ENCODE measurements at places on chromosomes 12 and 14.

GRCh38 chr14:101226603-101227425 is 323.3 kb upstream of the RTL1 start:
- DNase-seq: no peak

DNA sequence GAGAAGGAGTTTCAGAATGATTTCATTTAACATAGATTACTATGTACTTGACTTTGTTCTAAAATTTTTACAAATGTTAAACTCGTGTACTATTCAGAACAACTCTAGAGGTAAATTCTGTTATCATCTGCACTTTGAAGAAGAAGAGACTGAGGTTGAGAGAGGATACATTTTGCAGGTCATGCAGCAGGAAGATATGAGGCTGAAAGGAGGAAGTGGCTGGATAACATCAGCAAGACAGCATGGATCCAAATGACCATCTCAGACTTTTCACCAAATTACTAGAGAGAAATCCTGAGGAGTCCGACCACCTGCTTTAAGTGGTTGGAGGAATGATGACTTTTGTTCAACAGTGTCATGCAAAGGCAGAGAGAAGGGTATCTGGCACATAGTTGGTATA is 84.9 kb downstream of the ASCL4 start:
- no peak for DNase-seq

DNA sequence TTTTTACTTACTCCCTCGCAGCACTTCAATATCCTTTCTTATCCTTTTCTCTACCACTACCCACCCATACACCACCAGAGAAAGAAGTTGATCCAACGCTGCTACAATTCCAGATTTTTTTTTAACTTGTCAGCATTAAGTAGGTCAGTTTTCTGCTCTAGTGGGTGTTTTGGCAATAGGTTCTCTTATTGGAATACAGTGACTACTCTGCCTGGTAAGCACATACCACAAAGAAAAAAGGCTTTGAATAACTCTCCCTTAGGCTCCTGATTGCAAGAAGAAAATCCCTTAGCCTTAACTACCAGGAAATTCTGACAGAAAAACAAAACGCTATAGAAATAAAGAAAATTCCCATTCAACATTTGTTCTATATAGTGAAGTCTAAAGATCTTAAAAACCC is 72.0 kb downstream of the NUMB start:
- no peak for DNase-seq

GRCh38 chr14:87644689-87645088 is 348.3 kb downstream of the GALC start:
- DNase-seq: no peak

DNA sequence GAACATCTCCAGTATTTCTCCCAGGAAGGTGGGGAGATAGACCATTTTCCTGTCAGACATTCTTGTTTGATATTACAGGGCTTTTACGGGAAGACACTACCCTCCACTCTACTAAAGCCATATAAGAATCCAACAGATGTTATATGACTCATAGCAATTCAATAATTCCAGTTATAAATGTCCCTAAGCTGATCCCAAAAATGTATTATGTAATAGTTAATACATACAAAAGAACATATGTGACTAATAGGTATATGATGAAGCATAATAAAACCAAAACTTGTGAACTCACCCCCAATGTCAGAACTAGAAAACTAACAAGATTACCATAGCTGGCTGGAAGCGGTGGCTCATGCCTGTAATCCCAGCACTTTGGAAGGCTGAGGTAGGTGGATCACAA is 84.2 kb downstream of the EFCAB11 start:
- peak; percentile 93 for DNase-seq

DNA sequence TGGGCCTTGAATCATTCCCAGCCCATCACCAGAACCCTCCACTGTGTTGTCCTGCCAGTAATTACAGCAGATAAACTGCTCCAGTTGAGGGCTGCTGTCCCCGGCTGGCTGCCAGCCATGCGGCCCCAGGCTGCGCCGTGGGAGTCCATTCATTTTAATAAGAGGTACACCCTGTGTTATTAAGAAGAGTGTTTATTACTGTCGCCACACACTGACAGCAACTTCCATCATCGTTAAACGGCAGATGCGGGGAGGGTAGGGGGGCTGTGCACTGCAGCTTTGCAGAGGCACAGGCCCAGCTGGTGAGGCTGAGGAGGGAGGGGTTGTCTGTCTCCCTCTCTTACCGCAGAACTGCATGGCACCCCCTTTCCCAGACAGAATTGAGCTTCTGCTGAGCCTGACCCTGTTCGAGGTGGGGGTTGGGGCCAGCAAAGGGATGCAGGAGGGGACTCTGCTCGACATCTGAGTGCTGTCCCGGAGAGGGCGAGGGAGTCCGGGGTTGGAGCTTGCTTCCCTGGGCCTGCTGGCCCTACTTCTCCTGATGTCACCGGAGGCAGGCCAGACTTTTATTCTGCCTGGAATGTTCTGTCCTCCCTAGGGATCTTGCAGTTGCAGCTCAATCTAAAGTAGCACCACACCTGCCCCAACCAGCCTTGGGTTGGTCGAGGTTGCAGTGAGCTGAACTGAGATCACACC is 33.8 kb upstream of the GPATCH2L start:
- DNase-seq: no peak

DNA sequence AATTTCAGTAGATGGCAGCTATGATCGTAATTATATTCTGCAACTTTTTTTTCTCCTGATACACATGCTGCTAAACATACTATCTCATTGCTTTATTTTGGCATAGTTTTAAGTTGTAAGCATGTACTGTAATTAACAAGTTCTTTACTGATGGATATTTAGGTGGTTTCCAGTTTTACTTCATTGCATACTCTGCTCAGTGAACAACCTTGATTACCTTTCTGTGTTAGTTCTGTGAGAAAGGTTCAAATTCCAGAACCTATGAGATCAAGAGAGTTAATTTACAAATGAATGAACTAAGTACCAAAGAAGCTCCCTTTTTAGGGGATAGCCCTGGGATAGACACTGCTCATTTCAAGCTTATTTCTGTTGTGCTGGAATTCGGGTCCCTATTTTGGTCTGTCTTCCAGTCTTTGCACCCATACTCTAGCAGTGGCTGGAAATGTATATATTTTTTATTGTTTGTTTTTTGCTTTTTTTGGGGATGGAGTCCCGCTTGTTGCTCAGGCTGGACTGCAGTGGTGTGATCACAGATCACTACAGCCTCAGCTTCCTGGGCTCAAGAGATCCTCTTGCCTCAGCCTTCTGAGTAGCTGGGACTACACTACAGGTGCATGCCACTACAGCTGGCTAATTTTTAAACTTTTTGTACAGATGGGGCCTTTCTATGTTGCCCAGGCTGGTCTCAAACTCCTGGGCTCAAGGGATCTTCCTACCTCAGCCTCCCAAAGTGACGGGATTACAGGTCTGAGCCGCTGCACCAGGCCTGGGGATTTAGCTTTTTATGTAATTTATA is 10.6 kb downstream of the PAPOLA start:
- DNase-seq: no peak

GRCh38 chr12:89701606-89702206 is 6.9 kb downstream of the ATP2B1 start:
- DNase-seq: no peak

GRCh38 chr12:85509857-85510256 is 229.8 kb downstream of the ALX1 start:
- no peak for DNase-seq

- no peak for DNase-seq
Observed at GRCh38 chr12:94305130-94305957, 154.3 kb downstream of the CEP83 start.

GRCh38 chr12:19245106-19245505 is 115.6 kb downstream of the PLEKHA5 start:
- no peak for DNase-seq

DNA sequence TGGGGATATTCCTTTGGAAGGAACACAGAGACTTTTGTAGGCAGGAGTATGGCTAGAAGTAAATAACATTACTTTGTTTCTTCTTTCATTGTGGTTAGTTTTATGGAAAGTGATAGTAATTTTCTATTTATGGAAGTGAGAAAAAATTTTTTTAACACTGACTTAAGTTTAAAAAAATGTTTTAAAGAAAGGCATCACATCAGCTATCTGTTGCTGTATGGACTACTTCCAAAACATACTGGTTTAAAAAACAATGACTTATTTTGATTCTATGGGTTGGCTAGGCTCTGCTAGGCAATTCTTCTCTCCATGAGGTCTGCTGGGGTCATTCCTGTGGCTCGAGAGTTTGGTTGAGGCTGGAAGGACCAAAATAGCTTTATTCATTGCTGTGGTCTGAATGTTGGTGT is 31.7 kb upstream of the SLC38A2 start:
- DNase-seq: peak; percentile 59

DNA sequence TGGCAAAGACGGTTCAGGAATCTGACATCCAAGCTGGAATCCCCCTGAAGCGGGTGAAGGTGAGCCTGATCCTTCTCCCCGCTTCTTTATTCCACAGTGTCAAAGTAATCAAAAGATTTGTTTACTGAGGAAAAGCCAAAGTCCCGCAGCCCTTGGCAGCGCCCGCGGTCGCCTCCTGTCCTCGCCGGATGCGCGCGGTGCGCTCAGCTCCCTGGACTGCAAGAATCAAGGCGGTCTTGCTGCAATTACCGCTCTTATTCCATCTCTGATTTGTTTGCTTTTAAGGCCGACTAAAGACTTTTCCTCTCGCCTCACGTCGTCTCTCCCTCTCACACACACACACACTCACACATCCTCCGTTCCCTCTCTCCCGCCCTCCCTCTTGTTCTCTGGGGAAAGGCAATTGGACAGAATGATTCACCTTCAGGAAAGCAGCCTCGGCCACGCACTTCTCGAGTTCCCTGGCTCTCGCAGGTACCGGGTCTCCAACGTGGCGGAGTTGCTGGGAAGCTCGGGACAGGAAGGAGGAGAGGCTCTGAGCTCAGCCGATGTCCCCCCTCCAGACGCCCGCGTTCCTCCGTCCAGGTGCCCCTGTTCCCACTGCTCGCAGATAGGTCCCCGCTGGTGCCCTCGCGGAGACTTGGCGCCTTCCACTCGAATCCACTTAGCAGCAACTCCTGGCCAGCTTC is 68.6 kb upstream of the USP15 start:
- DNase-seq: peak; percentile 6

DNA sequence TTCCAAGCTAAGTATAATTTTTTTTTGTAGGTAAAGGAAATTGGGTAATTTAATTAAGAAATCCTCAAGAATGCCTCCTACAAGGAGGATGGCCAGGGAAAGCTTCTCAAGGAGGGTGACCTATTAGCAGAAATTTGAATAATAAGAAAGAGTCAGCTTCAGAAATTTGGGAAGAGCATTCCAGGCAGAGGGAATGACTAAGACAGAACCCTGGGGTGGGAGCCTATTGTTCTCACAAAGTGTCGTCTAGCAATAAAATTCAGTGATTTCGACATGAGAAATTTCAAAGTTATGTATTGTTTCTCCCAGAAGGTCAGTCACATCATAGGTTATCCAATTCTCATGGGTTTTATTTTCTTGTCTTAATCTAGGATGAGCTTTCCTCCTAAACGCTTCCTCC is 1168.4 kb downstream of the AACS start:
- DNase-seq: no peak

DNA sequence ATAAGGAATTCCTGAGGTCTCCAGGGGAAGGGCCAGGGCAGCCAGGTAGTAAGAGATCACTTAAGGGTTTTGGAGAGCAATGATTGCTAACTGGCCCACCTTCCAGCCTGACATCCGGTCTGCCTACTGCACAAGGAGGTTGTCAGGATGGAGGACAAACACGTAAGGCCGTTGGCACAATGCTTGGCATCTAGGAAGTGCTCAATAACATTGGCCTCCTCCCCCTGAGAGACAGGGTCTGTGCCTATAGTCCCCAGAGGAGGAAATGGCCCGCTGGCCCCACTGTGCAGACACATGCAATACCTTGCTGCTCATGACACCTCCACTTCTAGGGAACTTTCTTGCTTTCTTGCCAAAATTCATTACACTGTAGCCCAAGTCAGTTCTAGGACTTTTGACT is 73.2 kb downstream of the NTF3 start:
- DNase-seq: no peak

- peak; percentile 78 for DNase-seq
Observed at GRCh38 chr12:65495233-65495632, 216.8 kb downstream of the MSRB3 start.
